ENCODE measurements at places on chromosomes 1 and 21.
A peak's percentile ranks its signal among the peaks of the same experiment; 100 is the strongest.

DNA sequence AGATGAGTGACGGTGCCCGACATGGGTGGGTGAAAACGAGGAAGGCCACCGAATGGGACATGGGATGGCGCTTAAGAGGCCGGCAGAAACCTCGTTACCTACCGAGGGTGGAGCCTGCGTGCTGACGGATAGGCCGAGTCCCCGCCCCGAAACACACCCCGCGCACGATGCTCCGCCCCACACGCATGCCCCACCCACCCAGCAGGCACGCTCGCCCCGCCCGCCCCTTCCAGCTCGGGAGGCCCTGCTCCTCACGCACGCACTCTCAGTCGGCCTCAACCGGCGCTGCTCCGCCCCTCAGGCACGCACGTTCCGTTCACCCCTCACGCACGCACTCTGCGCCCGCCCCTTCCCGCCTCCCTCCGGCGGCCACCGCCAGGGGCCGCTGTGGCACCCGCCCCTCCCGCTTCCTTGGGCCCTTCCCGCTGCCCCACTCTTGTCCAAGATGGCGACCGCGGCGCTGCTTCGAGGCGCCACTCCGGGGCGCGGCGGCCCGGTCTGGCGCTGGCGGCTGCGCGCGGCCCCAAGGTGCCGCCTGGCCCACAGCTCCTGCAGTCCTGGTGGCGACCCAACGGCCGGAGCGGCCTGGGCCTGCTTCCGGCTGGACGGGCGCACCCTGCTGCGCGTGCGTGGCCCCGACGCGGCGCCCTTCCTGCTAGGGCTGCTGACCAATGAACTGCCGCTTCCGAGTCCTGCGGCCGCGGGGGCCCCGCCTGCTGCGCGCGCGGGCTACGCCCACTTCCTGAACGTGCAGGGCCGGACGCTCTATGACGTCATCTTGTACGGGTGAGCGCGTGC lies at the start of gene IBA57:
TSS of gene IBA57 (plus strand) at position 433 of the 798 bp plus-strand sequence. CDS start at position 446, 13 bp downstream.
- peak; percentile 89 for DNase-seq

- DNase-seq = no peak
Observed at GRCh38 chr1:102799496-102799895, 308.8 kb downstream of the COL11A1 start.

DNA sequence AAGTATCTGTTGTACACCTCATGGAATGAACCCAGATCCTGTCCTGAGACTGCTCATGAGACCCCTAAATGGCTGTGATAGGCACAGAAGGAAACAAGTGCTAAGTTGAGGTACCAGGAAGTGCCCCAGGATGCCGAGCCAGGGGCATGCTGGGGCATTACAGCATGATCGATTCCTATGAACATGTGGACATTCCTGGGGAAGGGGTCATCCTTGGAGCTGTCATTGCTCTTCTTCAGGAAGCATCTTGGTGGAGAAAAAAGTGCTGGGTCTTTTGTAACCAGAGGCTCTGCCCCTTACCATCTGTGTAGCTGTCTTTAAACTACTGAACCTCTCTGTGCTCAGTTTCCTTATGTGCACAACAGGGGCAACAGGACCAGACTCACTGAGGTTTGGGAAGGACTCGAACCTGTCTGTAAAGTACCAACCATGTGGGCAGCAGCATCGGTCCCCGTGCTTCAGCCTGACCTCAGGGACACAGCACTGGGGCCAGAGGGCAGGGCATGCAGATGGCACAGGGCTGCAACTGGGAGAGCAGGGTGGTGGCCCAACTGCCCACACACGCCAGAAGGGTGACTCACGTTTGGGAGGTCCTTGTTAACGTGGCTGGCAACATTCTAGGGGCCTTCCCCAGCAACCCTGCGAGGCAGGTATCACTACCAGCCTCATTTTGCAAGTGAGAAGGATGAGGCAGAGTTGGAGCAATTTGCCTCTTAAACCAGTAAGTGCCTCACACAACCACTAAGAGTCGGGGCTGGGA lies 142.3 kb upstream of the EDN2 start:
- no peak for DNase-seq

DNA sequence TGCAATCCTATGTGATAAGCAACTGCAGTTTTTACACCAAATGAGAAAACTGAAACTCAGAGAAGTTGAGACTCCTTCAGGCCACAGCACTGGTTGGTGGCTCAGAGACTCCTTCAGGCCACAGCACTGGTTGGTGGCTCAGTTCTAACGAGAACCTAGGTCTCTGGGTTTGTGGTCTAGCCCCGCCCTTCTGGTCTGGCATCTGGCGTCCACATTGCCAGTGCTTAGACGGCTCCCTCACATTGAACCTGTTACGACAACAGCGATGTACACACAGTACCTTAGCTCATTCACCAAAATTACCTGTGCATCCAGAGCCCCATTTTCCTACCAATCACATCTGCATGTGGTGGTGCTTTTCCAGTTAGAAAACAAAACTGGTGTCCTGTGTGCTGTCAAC lies 66.1 kb downstream of the NID1 start:
- no peak for DNase-seq

DNA sequence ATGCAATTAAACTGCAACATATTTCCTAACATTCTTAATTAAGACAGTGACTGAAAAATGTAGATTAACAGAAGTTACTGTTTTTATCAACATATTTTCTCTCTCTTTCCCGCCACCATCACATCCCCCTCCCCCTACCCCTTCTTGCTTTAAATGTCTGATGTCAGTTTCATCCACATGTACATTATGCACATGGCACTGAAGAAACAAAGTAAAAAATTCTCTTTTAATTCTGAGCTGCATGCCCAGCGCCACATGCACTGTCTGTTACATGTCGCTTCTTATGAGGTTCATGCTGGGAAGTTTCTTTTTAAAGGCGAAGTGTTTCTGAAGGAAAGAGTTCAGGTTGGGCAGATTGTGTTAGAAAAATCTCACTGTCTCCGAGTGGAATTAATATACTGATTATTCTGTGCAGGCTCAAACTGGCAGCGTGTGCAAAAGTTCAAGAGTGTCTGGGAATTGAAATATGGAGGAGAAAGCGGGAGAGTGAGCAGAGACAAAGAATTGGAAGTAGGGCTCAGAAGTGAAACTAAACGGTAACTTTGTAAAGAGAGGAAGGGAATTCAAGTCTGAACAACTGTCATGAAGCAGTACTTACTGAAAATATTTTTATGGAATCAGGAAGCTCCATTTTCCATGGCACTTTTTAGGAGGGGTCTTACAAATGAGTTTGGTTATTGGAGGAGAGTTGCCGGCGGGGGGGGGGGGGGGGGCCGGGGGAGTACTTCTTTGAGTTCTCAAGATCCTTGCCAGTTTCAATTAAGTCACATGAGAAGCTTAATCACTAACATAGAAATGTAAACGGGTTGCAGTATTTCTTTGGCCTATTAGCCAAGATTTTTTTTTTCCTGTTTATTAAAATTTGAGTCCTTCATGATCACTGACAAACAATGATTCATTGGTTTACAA lies 217.6 kb downstream of the SDCCAG8 start:
- no peak for DNase-seq

- DNase-seq = no peak
Observed at GRCh38 chr1:15525050-15526020, 1.3 kb upstream of the DNAJC16 start.

DNA sequence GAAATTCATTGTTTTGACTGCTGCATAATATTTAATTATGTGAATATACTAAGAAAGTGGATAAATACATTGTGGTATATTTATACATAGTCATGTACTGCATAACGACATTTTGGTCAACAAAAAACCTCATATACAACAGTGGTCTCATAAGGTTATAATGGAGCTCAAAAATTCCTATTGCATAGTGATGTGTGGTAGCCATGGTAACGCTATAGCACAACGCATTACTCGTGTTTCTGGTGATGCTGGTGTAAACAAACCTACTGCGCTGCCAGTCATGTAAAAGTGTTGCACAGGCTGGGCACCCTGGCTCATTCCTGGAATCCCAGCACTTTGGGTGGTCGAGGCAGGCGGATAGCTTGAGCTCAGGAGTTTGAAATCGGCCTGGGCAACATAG lies 52.6 kb upstream of the NHLH2 start:
- DNase-seq = no peak

DNA sequence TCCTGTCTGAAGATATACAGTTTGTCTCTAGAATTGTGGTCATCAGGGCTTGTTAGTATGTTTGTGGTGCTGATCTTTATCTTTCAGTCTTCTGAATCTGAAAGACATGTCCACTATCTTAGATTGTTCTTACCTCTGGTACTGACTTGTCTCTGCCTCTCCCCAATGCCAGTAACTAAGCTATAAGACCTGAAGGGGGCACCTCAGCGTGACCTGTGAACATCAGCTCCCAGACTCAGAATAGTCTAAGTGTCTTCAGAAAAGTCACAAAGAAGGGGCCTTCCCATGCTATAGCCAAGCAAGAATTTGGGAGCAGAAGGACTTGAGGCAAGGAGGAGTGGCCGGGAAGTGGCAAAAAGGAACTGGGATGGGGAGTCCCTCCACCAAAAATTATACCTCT lies 178.1 kb downstream of the NTNG1 start:
- no peak for DNase-seq

DNA sequence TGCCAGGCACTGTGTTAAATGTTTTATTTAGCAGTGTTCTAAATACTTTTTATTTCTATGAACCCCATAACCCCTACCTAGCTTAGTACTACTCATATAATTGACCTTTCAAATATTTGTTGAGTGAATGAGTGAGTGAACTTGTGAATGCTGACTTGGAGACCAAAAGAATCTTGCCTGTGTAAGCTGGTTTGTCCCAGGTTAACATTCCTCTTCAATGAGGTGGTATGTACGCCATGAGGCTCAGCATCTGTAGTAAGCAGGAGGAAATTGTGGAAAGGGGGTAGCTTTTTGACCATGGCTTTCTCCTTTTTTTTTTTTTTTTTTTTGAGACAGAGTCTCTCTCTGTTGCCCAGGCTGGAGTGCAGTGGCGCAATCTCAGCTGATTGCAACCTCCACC lies 14.6 kb downstream of the MED18 start:
- DNase-seq = peak; percentile 12

DNA sequence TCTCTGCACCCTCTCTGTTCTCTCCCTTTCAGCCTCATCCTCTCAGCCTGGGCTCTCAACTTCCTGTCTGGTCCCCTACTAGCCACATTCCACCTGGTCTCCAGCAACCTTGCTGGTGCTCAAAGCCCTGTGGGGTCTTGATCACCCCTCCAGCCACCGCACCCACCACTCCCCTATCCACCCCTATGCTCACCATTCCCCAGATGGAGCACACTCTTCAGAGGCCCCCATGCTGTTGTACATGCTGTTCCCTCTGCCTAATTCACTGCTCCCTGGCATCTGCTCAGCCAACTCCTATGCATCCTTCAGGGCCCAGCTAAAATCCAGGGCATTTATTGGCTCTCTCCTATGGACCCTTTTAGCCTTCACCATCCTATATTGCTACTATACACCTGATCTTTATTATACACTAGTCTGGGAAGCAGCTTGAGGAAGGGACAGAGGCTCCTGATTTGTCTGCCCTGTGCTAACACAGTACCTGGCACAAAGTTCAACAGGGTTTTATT lies 81.0 kb downstream of the GLIS1 start:
- DNase-seq = no peak

- no peak for DNase-seq
Observed at GRCh38 chr1:162397039-162397448, 14.9 kb downstream of the SH2D1B start.

DNA sequence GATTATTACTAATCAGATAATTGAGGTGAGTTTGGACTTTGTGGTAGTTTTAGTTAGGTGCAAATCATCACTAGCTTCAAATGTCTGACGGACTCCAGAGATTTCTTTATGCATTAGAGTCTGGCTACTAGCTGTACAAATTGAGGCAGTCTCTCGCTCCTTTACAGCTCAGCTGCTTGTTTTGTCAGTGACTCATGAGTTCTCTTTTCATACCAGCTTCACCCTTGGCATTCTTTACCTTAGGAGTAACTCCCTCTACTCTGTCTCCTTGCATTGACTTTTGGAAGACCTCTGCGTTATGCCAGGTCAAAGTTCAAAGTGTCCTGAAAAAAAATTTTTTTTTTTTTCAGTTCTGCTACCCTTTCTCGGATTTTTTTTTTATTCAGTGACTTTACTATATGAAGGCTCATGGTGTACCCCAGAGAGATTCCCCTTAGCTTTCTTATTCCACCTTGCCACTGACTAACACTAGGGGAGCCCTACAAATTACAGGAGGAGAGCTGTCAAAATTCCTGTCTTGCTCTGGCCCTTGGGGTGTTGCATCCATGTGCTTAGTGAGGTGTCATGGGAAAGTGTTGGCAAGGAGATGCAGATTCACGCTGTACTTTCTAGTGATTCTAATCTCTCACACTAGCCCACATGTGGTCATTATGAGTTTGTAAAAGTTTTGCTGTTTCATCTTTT lies 576.6 kb downstream of the ADGRL2 start:
- DNase-seq = no peak

DNA sequence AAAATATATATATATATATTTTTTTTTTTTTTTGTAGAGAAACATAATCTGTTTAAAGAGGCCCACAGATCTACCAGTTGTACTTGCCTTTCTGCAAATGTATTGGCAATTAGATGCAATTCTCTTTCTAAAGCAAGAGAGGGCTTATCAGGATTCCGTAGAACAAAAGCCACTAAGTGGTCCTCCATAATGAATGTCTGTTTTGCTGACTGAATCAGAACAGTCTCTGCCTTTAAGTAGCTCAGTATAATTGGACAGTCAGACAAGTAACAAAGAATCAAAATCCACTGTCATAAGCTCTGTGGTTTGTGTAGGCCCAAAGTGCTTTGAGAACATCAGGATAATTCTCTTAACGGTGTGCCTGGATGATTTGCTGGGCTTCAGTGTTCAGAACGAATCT lies 17.3 kb downstream of the SARS1 start:
- DNase-seq = no peak

- no peak for DNase-seq
Observed at GRCh38 chr1:91221017-91221416, 183.6 kb downstream of the HFM1 start.

- DNase-seq = no peak
Observed at GRCh38 chr1:176733661-176734060, 270.7 kb downstream of the PAPPA2 start.

GRCh38 chr1:44783697-44784093 lies 4.3 kb downstream of the BEST4 start:
- no peak for DNase-seq

DNA sequence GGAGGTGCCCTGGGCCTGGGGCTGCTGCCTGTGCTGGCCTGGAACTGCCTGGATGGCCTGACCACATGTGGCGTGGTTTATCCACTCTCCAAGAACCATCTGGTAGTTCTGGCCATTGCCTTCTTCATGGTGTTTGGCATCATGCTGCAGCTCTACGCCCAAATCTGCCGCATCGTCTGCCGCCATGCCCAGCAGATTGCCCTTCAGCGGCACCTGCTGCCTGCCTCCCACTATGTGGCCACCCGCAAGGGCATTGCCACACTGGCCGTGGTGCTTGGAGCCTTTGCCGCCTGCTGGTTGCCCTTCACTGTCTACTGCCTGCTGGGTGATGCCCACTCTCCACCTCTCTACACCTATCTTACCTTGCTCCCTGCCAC lies 1.8 kb downstream of the GPR3 start:
- no peak for DNase-seq

Data from BJ (cell line).